Sciatic nerve (tissue), 2 donors: ENCODE measurements at places on chromosomes 1 and 21. TPM values are rescaled to one million over a fixed set of nuclear protein-coding genes. Genes with fewer than 3 reads are reported as not detected.

- peak; percentile 50 for DNase-seq
These were observed 656 bp downstream of the SH2D2A start for GRCh38 chr1:156815961-156816422.

GRCh38 chr21:17231771-17232170 lies 281.1 kb upstream of the CXADR start:
- DNase-seq, result no peak

DDR2 gene
- 132 TPM for total RNA-seq

C1orf226 gene
- total RNA-seq, result 13.0 TPM

C1orf87 gene
- total RNA-seq, result not detected

HNRNPR gene
- 133 TPM for total RNA-seq
